PC-3 (cell line): ENCODE measurements at places on chromosomes 1 and 21.

DNA sequence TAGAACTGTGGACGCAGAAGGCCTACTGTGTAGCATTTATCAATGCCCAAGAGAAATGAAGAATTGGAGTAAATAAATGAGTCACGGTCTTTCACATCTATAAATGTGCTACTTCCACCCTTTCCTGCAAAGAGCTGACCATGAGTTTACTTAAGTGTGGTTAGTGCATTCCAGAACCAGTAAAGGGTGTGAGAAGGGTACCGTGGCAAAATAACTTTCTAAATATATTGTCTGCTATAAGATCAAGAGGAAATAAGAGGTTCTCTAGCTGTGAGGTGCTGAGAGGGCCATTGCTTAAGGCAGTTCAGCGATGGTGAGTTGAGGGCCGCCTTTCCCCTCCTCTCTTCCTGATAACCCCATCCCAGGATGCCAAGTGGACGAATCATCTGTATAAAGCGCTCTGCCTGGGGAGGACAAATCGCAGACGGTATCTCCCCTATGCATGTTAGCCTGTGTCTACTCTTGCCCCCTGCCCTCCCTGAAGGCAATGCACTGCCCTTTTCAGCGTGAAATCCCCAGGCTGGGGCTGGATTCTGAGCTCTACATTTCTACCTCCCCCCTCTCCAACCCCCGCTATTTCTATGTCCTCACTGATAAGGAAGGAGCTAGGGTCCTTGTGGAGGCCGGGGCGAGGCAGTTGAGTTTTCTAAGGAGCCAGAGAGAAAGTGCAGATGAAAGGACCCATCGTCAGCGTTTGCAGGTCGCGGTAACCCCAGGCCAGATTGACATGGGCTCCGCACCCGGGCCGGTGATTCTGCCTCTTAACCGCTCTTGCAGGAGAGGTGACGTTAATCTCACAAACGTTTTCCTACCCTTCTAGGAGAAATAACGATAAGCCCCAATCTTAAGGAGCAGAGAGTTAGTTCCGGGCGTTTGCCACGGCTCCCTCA, 1.5 kb upstream of the NCAM2 start:
- no peaks in the 10 kb centered on the region for H3K36me3 ChIP-seq
- no peaks in the 10 kb centered on the region; the same call in 1 of the 2 replicates for H3K4me1 ChIP-seq
- H3K4me3 ChIP-seq = no peak overlapping the region
- H3K27me3 ChIP-seq = 0 out of 2 replicates have a peak, but pooled peaks cover 4% of the 10 kb centered on the region
- DNase-seq = peak; percentile 48

GRCh38 chr1:30550365-30551220, 172.8 kb downstream of the MATN1 start:
- no peak overlapping the region for H3K4me3 ChIP-seq
- no peaks in the 10 kb centered on the region for H3K36me3 ChIP-seq
- H3K27ac ChIP-seq = no peak overlapping the region
- H3K4me1 ChIP-seq = no peaks in the 10 kb centered on the region
- no peak for DNase-seq
- no peaks in the 10 kb centered on the region for H3K27me3 ChIP-seq

GRCh38 chr1:156998840-156999500, 46.6 kb downstream of the ARHGEF11 start:
- H3K4me3 ChIP-seq = no peak overlapping the region
- no peak overlapping the region for H3K27ac ChIP-seq
- H3K27me3 ChIP-seq = no peaks in the 10 kb centered on the region
- no peak for DNase-seq
- H3K4me1 ChIP-seq = peaks cover 10% of the 10 kb centered on the region; the same call in 1 of the 2 replicates
- no peaks in the 10 kb centered on the region for H3K36me3 ChIP-seq

- peaks cover 22% of the 10 kb centered on the region for H3K4me1 ChIP-seq
- H3K4me3 ChIP-seq = peak overlapping the region; percentile 10; the same call in 1 of the 2 replicates
- H3K36me3 ChIP-seq = no peaks in the 10 kb centered on the region
Measured at GRCh38 chr1:224168859-224169380, 14.1 kb upstream of the DEGS1 start.

DNA sequence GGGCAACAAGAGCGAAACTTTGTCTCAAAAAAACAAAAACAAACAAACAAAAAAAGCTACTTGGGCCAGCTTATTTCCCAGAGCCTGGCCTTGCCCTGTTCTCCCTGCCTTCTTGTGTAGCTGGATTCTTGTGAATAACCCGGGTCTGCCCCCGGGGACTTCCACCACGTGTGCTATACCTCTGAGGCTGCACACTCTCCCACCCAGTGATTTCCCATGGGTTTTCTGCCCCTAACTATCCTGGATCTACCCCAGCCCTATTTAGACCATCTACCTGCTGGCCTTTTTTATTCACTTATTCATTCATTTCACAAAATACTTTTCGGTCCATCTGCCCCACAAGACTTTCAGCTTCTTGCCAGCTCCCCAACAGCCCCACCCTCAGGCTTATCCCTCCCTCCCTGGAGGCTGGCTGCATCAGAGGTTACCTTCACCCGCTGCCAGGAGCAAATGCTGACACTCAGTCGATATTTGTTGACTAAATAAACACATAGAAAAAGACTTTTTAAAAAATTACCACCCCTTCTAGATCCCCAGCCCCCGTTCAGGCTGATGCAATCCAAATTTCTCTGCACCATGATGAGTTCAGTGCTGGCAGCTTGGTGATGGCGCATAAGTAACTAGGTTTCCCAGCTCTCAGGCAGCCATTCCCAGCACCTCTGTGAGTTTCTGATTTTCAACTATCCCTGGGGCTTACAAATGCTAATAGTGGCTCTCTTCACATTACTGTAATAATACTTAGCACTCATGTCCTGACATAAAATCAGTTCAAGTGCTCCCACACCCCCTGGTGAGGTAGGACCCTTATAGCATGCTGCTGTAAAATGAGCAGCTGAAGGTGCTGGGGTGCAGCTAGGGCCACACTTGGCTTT, 30.7 kb upstream of the TARBP1 start:
- H3K27ac ChIP-seq = no peak overlapping the region
- H3K36me3 ChIP-seq = no peaks in the 10 kb centered on the region
- DNase-seq = no peak
- peaks cover 16% of the 10 kb centered on the region for H3K4me1 ChIP-seq

DNA sequence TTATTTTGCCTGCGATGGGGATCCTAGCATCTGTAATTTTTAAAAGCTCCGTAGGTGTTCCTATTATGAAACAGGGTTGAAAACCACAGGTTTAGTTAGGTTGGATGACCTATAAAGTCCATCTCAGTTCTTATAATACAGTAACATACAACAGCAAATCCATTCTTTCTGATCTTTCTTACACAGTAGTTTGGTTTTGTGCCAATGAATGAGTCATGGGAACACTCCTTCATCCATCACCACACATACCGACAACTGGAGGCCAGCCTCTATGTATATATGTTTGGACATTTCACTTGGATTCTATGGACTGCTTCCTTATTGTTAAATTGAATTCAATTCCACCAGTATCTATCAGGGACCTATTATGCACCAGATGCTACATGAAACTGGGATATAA, 118.4 kb upstream of the L1TD1 start:
- H3K36me3 ChIP-seq = no peaks in the 10 kb centered on the region
- peaks cover 10% of the 10 kb centered on the region for H3K4me1 ChIP-seq
- peak; percentile 91 for DNase-seq
- no peaks in the 10 kb centered on the region for H3K27me3 ChIP-seq
